HS-5 (cell line): ENCODE measurements at places on chromosomes 3 and 15.
A peak's percentile ranks its signal among the peaks of the same experiment; 100 is the strongest.

GRCh38 chr3:8255725-8256124, 245.9 kb upstream of the LMCD1 start:
- no peak for DNase-seq

GRCh38 chr3:158845765-158846350, 44.0 kb downstream of the MFSD1 start:
- DNase-seq = no peak

GRCh38 chr3:144403040-144403457, 431.4 kb downstream of the DIPK2A start:
- DNase-seq = peak; percentile 13

DNA sequence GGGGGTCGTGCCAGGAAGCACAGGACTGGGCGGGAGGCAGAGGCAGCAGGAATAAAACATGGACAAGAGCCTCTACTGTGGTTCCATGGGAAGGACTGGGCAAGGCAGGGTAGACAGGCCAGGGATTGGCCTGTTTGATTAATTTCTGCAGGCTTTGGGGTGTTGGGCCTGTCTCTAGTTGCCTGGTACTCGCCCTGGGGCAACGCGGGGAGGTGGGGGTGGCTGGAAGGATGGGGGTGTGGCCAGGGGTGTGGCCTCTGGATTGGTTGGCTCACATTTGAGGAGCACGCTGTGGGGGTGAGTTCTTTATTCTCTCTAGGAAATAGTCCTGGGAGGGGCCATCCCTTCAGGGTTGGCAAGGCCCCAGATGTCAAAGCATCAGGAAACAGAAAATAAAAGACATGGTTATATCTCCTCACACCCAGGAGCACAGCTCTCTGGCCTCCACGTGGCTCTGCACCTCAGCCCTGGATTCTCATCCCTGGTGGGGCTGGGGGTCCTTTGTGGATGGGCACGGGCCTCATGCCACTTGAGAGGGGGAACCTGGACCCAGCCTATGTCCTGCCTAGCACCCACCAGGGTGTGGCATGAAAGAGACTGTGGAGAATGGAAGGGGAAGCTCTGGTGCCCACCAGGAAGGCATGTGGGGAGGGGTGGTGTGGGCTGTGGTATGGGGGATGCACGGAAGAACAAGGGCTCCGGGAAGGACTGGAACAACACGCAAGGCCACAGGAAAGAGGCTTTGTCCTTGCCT, 223.0 kb upstream of the LYSMD4 start:
- DNase-seq = no peak

GRCh38 chr15:92521624-92522008, 127.9 kb downstream of the ST8SIA2 start:
- DNase-seq = peak; percentile 6

DNA sequence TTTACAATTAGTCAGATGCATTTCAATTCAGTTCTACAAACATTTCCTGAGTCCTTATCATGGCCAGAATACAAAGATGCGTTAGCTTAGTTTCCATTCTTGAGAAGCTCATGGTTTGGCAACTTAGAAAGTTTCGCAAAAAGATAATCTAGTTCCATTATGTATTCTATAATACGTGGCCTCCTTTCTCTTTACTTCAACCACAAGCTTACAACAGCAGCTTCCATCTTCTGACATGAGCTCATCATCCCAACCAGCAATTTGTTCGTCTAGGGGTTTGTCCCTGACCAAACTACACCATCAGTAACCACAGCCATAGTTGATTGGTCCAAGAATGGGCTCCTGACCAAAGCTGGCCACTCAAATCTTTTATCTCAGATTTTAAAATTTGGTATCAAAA, 267.6 kb upstream of the TBC1D5 start:
- DNase-seq = no peak

DNA sequence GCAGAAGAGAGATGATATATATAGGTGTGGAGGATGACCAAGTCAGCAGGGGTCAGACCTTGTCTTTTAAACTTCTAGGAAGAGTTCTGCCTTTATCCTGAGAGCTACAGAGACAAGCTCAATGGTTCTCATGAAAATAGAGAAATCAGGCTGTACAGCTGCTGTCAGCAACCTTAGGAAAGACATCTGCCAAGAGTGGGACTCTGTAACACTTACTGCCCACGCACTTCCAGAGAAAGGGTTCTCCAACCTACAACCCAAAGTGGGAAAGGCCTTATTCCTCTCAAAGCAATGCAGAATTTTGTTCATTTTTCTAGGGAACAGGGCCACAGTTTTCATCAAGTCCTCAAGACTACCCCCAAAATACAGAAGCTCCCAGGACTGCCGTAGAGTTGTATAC, 138.7 kb downstream of the STT3B start:
- DNase-seq = no peak

GRCh38 chr3:120568598-120568997, 27.5 kb upstream of the NDUFB4 start:
- no peak for DNase-seq
